ENCODE measurements at places on chromosomes 16 and 17.
A peak's percentile ranks its signal among the peaks of the same experiment; 100 is the strongest.

- DNase-seq, result no peak
Observed at GRCh38 chr16:49477250-49477895, 103.8 kb downstream of the C16orf78 start.

- DNase-seq, result no peak
Observed at GRCh38 chr17:60598001-60598736, 1.8 kb upstream of the PPM1D start.

GRCh38 chr17:32266051-32266388 is 388 bp downstream of the RHBDL3 start:
- DNase-seq, result no peak

GRCh38 chr17:61878520-61878919 is 15.2 kb upstream of the BRIP1 start:
- DNase-seq, result no peak

DNA sequence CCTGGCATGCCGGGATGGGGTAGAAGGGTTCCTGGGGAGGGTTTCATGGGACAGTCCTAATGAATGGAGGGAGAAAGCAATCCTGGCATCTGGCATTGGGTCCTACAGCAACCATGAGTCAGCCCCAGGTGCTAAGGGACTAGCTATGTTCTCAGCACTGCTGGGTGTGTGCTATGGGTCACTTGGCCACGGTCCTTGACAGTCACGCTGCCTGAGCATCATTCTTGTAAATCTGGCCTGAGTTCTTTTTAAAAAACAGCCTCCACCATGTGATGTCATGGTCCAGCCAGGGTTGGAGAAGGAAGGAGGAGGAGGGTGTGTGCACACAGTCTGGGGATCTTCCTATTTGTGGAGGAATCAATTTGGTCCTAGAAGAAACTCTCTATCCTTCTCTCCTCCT is 6.2 kb upstream of the RAMP2 start:
- no peak for DNase-seq

DNA sequence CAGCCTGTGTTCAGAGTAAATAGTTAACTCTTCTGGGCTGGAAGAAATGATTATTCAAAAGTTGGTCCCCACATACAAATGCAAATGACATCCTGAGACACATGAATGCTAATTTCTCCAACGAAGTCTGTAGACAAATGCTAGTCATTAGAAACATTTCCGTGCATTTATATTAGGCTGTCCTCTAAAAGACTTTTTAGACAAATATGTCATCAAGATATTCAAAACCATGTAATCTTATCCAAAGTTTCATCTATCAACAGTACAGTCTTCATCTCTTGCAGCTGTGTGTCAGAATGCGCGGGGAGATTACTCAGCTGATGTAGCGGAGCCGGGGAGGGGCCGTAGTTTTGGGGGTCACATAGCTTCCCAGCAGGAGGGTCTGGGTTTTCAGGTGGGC is 33.8 kb upstream of the MAF start:
- no peak for DNase-seq

DNA sequence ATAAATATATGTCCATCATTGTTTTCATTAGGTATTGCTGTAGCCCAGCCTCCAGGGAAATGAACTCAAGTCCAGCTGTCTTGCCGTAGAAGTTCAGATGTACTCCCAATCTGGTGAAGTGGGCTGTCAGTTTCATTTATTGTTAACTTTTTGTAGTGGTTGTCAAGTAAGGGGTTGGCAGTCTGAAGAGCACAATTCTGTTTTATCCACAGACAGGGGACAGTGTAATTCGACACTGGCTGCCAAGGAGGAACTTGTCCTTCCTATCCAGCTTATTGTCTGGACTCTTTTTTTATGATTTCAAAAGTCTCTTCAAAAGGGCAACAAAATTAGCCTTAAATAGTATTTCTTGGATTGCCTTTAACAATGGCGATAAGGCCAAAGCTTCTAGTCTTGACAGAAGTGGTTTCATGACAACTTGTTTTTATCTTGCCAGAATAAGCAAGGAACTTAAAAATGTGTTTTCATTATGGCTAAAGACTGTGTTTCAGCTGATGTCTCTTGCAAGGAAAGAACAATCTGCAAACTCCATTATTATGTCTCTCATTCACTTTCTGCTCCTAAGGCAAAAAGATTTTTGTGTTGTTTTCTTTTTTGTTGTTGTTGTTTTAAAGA is 73.9 kb upstream of the TANC2 start:
- no peak for DNase-seq

- DNase-seq, result no peak
Observed at GRCh38 chr17:9419932-9420453, 155.6 kb downstream of the STX8 start.

- DNase-seq, result no peak
Observed at GRCh38 chr17:57242148-57242547, 14.2 kb upstream of the MSI2 start.

DNA sequence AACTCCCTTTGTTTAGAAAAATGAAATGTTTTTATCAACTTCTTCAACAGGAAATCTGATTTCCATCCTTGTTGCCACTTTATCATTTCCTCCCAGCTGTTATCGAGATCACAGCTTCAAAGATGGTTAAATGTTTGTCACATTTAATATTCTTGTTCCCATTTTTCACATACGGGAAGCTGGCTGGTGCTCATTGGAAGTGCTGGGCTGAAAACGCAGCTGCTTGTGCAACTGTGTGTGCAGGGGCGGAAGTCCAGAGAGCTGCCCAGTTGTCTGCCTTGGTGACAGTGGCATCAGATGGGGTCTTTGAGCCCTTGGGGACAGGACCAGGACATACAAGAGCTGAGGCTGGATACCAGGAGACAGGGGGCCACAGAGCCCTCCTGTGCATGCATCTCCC is 549.2 kb upstream of the CDH11 start:
- DNase-seq, result no peak

GRCh38 chr16:27745348-27745747 is 195.4 kb downstream of the KATNIP start:
- no peak for DNase-seq

DNA sequence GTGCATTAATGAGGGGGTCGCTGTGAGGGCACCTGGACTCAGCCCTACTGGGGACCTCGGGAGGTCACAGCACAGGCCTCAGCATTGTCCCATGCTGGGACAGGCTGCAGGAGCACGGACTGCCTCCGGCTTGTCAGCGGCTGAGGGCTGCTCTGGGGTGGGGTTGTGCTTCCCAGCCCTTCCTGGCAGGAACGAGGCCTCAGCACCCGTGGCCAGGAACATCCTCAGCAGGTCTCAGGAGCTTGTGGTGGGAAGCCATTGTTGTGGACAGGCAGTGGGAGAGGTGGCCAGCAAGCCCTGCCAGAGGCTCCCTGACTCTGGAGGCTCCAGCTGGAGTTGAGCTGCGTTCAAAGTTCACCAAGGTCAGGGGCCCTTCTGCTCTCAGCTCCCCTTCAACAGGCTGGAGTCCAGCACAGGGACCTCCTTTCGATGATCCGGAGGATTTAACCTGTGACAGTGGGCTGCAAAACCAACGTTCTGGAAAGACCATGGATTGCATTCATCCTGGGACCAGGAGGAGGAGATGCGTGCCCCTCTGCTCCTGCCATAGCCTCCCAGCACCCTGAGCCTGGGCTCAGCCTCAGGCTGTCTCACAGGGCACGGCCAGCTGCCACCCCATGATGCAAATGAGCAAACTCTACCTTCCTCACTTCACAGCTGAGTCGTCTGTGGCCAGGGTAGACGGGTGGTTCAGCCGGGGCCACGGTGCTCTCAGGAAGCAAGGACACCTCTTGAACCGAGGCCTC is 32.6 kb downstream of the FOXL1 start:
- no peak for DNase-seq

DNA sequence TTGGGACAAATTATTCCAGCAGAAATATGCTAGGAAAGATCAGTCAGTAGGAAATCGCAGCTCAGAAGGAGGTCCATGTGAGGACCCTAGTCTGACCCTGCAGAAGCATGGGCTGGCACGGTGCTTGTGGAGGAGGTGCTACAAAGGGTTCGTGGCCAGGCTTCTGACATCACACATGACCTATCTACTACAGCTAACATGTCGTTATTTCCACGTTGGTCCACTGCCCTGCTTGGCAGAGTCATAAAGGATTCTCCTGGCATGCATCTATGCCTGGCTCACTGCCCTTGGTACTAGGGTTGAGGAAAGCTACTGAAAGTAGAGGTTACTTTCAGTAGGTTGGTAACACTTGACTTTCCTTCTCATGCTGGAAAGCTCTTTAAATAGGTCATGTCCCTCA is 118.1 kb upstream of the SHISA6 start:
- DNase-seq, result no peak

DNA sequence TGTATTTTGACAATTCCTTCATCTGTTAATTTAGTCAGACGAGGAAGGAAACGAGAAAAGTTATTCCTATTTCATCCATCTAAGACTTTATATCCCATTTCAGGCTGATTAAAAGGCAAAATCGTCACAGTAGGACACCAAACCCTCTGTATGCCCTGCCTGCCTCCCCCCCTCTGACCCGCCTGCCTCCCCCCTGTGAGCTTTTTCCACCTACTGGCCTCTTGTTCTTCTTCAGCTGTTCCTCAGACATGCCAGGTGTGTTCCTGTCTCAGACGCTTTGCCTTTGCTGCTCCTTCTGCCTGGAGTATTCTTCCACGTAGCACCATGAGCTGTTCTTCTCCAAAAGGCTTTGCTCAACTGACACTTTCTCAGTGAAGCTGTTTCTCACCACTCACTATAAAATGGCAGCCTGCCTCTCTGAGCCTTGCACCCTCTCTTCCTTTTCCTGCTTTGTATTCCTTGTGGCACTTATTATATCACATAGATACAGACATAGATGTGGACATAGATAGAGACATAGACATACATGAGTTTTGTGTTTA is 723.4 kb downstream of the MAF start:
- no peak for DNase-seq

DNA sequence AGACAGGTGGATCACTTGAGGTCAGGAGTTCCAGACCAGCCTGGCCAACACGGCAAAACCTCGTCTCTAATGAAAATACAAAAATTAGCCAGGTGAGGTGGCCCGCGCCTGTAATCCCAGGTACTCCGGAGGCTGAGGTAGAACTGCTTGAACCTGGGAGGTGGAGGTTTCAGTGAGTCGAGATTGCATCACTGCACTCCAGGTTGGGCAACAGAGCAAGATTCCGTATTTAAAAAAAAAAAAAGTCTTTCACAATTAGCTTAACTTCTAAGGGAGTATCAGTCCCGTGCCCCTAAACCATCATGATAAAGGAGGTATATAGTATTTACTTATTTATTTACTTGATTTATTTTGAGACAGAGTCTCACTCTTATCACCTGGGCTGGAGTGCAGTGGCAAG is 3.4 kb upstream of the MEFV start:
- DNase-seq, result no peak

DNA sequence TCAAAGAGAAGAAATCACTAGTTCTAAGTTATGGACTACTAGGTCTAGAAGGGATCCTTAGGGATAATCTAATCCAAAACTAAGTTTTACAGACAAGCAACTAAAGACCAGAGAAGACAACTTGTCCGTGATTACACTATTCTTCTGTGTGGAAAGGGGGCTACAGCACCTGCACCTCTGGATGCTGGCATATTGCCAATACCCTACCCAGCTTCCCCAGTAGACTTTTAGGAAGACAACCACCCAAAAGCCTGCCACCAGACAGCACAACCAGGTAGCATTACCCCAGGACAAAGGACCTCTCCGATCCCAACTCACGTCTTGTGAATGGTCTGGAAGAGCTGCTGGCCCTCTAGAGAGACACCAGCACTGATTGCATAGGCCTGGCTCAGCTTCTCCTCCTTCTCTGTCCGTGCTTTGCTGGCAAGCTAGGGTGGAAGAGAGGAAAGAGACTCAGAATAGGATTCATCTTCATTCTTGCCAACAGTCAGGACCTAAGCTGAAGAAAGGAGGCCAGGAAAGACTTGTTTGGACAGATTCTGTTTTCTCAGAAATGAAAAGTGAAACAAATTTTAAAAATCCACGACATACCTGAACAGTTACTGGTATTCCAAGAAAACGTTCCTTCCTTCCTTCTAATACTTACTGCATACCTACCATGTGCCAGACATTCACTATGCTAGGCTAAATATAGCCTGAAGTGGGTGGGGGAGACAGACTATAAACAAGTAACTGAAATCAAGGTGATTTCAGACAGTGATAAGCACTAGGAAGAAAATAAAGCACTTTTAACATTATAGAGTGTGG is 25.3 kb upstream of the TMEM101 start:
- DNase-seq, result no peak

- DNase-seq, result no peak
Observed at GRCh38 chr16:10003486-10003885, 178.7 kb downstream of the GRIN2A start.

DNA sequence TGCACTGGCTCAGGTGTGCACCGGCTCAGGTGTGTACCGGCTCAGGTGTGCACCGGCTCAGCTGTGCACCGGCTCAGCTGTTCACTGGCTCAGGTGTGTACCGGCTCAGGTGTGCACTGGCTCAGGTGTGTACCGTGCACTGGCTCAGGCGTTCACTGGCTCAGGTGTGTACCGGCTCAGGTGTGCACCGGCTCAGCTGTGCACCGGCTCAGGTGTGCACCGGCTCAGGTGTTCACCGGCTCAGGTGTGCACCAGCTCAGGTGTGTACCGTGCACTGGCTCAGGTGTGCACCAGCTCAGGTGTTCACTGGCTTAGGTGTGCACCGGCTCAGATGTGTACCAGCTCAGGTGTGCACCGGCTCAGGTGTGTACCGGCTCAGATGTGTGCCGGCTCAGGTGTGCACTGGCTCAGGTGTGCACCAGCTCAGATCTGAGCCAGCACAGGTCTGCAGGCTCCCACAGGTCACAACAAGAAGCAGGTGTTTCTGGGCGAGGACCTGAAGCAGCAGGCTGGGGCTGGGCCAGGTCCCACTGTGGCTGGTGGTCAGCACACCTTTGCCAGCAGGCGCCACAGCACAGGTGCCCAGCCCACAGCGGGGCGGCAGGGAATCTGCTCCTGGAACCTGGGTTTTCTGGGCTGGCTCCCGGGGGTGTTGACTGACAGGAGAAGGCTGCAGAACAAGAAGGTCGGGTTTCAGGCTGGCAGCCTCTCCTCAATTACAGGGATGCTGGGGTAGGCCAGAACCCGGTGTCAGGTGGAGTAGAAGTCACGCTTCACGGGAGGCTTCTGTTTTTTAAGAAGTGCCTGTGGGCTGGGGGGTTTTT is 17.2 kb downstream of the METRNL start:
- no peak for DNase-seq

GRCh38 chr17:385178-385835 is 32.7 kb upstream of the RPH3AL start:
- DNase-seq, result no peak

DNA sequence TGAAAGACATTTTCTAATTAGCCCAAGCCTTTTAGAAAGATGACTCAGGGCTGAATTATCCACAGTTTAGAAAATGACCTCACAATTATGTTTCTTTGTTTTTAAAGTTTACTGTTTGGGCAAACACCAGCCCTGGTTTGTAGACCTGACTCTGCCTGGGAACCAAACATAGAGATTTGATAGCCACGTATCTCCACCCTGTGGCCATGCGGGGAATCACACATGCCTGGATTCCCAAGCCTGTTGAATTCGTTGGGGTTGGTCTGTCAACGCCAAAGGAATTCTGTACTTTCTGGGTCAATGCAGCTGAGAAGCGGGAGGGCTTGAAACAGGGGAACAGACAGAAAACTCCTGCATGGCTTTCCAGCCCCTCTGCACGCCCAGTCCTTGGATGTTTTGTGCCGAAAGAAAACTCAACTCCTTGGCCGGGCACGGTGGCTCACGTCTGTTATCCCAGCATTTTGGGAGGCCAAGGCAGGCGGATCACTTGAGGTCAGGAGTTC is 26.9 kb downstream of the CD300A start:
- peak; percentile 78 for DNase-seq

All from CD4-positive, alpha-beta T cell treated with Interleukin-2 at 100 ng/mL for 4 hours (primary cell).